ENCODE measurements at places on chromosomes 5 and 9. TPM values are rescaled to one million over a fixed set of nuclear protein-coding genes. Genes with fewer than 3 reads are reported as not detected.
A peak's percentile ranks its signal among the peaks of the same experiment; 100 is the strongest.

- no peak for DNase-seq
These were observed 71.2 kb downstream of the RAB24 start for GRCh38 chr5:177232358-177232757.

GRCh38 chr9:81132318-81132717 is 557.0 kb downstream of the TLE1 start:
- DNase-seq = no peak

DNA sequence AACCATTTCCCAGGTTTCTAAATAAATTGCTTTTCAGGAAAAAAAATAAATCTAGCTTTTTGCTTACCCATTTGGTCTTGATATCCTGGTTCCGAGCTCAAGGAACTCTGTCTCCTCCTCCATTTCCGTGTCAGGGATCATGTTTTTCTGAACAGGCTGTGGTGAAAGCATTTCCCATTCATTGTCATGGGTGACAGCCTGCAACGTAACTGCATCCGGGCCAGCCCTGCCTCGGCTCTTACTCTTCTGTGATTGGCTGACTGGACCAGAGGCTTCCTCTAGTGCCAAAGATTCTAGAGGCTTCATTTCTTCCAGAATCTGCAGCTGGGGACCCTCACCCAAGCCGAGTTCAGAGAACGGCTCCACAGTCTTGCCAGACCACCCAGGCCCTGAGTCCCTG is 61.0 kb upstream of the PCA3 start:
- DNase-seq = no peak

GRCh38 chr9:72575666-72576065 is 54.3 kb downstream of the TMC1 start:
- no peak for DNase-seq

- no peak for DNase-seq
These were observed 9.7 kb downstream of the RGMB start for GRCh38 chr5:98783051-98783649.

GRCh38 chr9:116182876-116183275 is 29.3 kb downstream of the PAPPA start:
- no peak for DNase-seq

DNA sequence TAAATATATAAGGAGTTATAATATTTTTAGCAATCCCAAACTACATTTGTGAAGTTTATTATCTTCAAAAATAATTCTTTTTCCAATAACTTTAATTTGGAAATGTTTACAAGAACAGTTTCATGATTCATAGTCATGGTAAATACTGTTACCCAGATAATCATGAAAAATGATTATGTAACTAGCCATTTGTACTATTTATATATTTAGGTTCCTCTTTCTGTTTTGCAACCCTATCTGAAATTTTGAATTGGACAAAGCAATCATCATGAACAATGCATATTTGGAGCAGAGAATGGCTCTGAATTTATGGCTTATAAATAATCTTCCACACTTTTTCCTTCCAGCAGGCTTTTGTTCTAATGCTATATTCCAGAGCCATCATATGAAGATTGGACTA is 499.7 kb downstream of the SLCO4C1 start:
- no peak for DNase-seq

DNA sequence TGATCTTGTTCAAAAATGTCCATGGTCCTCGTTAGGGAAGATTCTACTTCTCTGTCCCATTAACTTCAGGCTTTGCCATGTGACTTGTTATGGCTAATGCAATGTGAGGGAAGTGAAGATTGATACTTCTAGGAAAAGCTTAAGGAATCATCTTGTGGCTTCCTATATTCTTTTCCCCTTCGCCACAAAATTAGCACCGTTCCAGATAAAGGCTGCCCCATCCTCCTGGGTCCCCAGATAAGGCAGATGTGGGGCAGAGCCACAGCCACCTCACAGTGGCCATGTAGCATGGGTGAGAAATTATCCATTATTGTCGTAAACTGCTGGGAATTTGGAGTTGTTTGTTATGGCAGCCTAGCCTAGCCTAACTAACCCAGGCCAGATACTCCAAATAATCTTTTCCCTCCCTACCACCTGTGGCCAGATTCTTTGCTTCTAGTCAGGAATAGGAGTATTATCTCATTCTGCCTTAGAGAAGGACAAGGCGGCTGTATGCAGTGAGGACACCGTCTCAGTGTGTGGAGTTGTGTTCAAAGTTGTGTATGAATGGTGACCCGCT is 31.9 kb upstream of the BOD1 start:
- DNase-seq = no peak

DNA sequence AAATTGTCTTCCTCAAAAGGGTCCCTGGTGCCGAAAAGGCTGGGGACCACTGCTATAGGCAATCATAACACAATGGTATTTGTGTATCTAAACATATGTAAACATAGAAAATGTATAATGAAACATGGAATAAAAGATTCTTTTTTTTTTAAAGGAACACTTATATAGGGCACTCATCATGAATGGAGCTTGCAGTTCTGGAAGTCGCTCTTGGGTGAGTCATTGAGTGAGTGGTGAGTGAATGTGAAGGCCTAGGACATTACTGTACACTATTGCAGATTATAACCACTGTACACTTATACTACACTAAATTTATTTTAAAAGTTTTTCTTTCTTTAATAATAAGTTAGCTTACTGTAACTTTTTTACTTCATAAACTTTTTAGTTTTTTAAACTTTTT is 176.4 kb downstream of the ARRDC3 start:
- DNase-seq = peak; percentile 22

DNA sequence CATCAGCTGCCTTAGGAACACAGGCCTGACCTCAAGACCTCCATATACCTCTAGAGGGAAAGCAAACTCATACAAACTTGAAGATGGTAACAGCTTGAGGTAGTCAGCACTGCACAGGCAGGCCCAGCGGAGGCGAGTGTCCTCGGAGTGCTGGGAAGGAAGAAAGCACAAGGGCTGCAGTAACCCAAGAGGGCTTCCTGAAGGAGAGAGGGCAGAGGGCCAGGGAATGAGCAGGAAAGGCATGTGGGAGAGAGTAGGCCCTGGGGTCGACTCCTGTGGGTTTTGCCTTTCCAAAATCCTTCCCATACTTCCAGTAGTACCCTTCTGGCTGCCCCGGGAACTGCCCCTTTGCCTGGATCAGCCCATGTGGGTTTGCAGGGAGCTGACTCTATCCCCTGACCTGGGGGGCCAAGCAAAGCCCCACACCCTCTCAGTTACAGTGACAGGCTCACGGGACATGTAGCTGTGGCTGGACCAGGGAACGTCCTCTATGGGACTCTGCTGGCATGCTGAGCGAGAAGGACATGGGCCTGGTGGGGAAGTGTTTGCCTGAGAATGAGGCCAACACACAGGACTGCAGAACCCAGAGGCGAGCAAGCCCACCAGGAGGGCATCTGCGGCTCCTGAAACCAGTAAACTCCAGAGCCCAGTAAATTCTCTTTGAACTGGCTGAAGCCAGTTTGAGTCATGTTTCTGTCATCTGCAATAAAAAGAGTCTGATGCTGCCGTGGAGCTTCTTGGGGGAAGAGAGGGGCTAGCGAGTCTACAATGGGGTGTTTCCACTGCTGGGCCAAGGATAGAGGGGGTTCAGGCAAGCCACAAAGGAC is 64.1 kb downstream of the COL23A1 start:
- DNase-seq = no peak

- no peak for DNase-seq
These were observed 12.6 kb upstream of the KIF27 start for GRCh38 chr9:83933790-83934189.

DNA sequence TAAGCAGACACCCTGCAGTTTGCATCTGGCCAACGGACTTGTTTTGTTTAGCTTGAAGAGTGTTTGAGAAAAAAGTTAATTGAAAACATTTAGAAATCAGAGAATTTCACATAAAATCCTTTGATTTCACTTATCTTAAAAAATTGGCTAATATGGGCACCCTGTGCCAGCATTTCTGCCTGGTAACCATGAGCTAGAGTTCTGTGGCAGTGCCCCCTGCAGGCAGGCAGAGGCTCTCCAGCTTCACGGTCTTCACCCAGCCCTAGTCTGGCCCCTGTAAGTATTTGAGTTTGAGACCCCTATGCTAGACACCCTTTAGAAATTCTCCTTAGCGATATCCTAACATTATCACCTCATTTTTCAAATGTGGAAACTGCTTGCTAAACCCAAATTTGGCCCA is 18.8 kb upstream of the FANCC start:
- peak; percentile 33 for DNase-seq

DNA sequence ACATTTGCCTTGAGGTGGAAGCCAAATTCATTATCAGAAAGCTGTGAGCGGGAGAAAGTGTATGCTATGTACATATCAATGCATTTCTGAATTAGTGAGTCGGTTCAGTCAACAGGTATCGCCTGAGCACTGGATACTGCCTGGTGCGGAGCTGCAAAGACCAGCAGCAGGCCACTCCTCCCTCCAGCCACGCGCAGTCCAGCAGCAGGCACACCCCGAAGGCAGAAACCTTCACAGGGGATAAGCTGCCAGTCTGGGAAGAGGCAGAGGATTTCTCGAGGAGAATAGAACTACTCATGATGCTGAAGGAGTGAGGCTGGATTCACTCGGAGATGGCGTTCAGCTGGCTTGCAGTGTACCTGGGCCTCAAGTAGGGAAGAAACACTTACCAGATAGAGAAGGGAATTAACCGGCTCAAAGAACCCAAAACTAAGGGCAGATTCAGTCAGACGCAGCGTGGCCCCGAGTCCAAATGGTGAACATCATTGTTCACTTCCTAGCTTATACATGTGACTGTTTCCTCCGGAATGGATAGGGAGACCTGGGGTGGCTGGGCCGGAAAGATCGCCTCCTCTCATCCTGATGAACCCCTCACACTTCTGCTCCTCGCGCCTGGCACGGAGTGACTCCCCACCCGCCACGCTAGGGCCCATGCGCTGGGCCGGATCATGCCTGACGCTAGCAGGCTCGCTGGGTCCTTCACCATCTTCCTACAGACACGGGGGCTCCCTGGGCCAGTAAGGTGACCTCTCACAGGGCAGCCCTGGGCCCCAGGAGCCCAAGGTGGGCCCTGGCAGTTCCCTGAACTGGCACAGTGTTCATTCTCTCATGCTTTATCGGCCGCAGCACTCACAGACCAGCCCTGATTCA is 78.1 kb upstream of the SPATA31C2 start:
- no peak for DNase-seq

DNA sequence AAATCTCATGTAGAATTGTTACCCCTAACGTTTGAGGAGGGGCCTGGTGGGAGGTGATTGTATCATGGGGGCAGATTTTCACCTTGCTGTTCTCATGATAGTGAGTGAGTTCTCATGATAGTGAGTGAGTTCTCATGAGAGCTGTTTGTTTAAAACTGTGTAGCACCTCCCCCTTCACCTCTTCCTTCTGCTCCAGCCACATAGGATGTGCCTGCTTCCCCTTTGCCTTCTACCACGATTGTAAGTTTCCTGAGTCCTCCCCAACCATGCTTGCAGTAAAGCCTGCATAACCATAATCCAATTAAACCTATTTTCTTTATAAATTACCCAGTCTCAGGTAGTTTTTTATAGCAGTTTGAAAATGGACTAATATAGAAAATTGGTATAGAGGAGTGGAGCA is 1783.7 kb upstream of the CDH9 start:
- no peak for DNase-seq

DNA sequence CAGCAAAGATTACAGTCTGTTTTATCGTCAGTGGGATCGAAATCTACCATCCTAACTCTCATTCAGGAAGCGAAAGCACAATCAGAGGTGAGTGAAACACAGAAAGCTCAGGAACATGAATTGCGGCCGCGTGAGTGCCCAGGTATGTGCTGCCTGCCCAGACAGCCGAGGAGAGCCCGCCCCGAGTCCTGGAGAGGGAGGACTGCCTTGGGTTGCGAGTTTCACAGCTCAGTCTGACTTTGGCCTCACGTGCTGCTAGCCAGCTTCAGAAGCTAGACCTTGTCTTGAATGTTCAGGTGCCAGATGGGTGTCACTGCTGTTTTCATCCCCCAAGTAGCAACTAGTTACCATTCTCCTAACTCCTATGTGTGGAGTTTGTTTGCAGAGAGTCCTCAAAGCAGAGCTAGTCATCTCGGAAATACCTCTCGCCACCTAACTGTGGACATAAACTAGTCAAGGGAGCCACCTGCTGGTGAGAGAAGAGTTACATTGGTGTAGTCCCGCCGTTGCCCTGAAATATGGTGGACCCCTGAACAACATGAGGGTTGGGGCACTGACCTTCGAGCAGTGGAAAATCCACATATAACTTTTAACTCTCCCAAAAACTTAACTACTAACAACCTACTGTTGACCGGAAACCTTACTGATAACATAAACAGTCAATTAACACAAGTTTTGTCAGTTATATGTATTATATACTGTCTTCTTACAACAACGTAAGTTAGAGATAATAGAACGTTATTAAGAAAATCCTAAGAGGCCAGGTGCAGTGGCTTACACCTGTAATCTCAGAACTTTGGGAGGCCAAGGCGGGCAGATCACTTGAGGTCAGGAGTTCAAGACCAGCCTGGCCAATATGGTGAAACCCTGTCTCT is 80.9 kb downstream of the GOLPH3 start:
- peak; percentile 81 for DNase-seq

DNA sequence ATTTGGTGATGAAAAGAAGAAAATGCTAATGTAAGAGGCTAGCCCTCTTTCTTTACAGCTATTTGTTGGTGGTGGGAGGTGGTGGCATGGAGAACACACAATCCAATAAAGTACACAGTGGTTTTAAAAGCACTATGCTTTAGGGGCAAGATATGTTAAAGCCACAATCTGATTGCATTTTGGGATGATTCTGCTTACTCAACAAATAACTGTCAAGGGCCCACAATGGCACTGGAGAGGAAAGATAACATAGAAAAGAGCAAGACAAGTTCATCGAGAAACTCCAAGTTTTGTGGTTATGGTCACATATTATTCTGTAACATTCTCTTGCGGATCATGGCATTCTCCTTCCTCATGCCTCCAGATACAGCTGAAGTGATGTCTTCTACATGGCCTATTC is 38.8 kb downstream of the OTP start:
- no peak for DNase-seq

- DNase-seq = no peak
These were observed 95.8 kb upstream of the KLF9 start for GRCh38 chr9:70510157-70510770.

- no peak for DNase-seq
These were observed 130.1 kb downstream of the RPS23 start for GRCh38 chr5:82147860-82148573.

DNA sequence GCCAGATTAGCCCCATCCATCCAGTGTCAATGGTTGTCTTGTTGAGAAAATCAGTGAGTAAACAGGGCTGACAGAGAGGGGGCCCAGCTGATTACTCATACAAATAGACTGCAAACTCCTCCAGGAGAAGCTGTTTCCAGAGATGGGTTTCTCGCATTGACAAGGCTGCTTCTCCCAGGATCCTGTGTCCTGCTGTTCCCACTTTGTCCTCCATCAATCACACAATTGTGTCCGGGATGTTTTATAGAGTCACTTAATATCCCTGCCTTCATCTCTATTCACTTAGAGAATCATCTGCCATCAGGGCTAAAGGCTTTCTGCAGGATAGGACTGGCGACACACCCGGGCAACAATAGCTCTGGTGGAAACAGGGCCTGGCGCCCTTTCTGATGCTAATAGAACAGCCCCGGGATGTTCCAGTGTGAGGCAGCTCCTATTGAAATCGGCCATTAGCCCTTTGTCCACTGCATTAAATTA is 71.7 kb upstream of the TBCA start:
- no peak for DNase-seq

GRCh38 chr5:73901043-73901442 is 275.0 kb downstream of the ARHGEF28 start:
- peak; percentile 77 for DNase-seq

HARS2 gene
- total RNA-seq = 32.9 TPM

APBA1 gene
- 4.0 TPM for total RNA-seq

DROSHA gene
- total RNA-seq = 58.2 TPM

PCDHGB6 gene
- 13.6 TPM for total RNA-seq

TMC1 gene
- total RNA-seq = not detected

AIF1L gene
- 6.8 TPM for total RNA-seq

PCDHB12 gene
- total RNA-seq = 0.66 TPM

LCN10 gene
- total RNA-seq = not detected

SCGB3A2 gene
- total RNA-seq = not detected

All from adrenal gland (tissue), 19 donors.